GM18507 (cell line): ENCODE measurements at places on chromosomes 5 and 9.

- no peak for DNase-seq
Observed at GRCh38 chr5:16364910-16365309, 100.7 kb downstream of the ZNF622 start.

GRCh38 chr9:18358325-18358724 lies 115.6 kb upstream of the ADAMTSL1 start:
- no peak for DNase-seq

GRCh38 chr9:127644146-127644827 lies 32.2 kb downstream of the STXBP1 start:
- DNase-seq: no peak

DNA sequence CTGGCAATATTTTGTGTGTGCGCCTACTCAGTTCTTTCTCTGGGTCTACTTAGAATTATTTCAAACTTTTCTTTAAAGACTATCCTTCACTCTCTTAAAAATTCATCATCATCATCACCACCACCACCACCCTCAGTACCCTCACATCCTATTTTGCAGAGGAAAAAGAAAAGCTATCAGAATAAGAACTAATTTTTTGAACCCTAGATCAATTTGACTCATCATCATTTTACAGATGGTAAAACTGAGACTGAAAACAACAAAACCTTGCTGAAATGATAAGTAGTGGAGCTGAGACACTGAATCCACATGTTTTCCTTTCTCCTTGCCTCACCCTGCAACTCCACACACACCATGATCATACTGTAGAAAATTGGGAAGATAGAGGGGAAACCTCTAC lies 119.3 kb downstream of the SSBP2 start:
- no peak for DNase-seq

GRCh38 chr9:138021251-138022056 lies 143.9 kb downstream of the CACNA1B start:
- no peak for DNase-seq

DNA sequence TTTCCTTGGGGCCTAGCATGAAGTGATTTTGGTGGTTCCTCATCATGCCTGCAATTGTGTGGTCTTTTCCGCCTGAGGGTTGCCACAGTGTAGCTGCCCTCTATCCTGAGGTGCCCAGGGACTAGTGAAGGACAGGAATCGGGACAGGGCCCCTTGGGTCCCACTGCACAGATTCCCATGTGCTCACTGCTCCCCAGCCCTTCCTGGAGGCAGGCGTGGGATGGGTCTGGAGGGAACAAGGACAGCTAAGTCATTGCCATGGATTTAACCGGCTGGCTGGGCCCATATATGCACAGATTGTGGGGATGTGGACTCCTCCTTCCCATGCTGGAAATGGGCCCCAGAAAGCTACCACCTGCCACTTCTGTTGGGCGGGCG lies 122.3 kb upstream of the PITX1 start:
- no peak for DNase-seq

GRCh38 chr5:66285343-66285922 lies 141.3 kb downstream of the SREK1 start:
- DNase-seq: no peak

- no peak for DNase-seq
Observed at GRCh38 chr5:164449460-164449859, 944.0 kb downstream of the MAT2B start.

GRCh38 chr5:150411245-150411979 lies 1.3 kb downstream of the CD74 start:
- DNase-seq: no peak

DNA sequence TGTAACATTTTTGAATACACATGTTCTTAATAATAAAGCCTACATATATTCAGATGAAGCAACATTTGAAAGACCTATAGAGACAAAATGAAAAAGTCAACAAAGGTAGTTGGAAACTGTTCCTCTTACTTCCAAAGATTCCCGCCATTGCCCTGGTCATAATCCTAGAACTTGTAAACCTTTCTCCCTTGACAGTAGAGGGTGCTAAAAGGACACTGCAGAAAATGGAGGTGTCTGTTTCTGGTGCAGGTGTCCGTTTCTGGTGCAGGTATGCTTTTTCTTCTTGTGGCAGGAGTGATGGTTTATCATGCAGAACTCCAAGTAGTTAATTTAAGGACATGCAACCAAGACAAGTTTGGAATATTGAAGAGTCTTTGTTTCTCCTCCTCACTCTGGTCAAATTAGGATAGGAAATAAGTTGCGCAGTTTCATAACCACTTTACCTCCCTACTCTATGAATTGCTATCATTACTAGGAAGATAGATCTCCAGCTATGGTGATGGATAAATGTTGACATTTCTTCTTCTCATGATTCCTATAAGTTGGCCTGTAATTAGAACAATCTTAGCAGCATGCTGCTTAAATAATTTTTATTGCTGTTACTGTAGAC lies 56.0 kb upstream of the FAM174A start:
- no peak for DNase-seq

DNA sequence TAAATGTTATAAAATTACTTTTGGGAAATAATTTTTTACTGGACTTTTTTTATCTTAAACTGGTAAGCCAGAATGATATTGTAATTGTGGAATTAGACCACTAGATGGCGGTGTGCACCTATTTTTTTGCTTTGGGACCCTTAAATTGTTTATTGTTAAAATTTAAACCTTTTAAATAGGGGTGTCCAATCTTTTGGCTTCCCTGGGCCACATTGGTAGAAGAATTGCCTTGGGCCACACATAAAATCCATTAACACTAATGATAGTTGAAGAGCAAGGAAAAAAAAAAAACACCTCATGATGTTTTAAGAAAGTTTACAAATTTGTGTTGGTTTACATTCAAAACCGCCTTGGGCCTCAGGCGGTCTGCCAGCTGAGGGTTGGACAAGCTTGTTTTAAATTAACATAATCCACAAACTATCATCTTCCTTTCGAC lies 28.4 kb upstream of the GADD45G start:
- no peak for DNase-seq

DNA sequence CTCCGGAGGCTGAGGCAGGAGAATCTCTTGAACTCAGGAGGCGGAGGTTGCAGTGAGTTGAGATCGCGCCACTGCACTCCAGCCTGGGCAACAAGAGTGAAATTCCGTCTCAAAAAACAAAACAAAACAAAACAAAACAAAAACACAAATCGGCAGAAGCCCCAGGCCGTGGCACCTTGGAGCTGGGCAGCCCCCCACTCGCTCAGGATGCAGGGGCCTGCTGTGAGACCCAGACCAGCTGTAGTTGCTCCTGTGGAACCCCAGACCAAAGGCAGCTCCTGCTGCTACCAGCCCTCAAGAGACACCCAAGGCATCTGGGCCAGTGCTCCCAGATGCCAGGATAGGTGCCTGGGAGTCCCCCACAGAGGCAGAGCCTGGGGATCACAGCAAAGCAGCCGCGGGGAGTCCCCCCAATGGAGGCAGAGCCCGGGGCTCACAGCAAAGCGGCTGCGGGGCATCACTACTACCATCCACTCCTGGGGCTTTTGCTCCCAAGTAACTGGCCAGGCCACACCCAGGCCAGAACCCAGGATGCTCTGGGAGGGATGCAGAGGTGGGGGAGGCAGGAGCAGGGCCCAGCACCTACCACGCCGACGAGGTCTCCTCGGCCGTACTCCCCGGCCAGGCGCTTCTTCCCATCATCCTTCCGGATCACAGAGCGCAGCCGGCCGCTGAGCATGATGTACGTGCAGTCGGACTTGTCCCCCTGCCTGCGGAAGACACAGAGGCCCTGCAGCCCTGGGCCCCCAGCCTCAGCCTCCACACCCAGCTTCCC lies 37.7 kb upstream of the NSMF start:
- DNase-seq: no peak

DNA sequence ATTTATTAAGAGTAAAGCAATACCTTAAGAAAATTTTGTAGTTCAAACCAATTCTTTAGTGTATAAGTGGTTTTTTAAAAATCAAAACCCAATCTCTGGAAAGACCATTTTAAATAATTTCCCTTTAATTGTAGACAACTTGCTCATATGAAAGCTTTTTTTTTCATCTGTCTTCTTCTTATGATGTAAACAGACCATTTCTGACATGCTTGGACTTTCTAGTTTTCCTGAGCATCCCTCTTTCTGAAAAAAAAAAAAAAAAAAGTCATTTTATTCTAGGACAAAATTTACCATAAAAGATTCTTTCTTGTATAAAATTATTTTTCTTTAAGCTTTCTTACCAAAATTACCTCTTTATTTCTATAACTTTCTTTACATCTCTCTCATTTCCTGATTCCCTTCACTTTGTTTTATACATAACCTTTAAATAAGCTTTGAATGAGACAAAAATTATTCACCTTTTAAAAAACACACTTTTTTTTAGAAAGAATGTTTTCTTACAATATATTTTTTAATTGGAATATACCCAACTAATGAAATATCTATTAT lies 67.5 kb downstream of the COL15A1 start:
- DNase-seq: no peak

DNA sequence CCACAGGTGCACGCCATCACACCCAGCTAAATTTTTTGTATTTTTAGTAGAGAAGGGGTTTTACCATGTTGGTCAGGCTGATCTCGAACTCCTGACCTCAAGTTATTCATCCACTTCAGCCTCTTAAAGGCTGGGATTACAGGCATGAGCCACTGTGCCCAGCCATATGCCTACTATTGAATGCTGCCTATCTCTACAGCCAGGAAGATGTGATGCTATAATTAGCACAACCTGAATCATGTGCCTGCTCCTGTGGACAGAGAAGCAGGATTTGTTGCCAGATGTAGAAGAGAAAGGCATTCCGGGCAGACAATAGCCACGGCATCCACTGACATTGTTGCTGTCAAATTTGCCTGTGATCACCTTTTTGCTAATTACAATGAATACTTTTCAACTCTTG lies 24.4 kb upstream of the MLLT3 start:
- DNase-seq: no peak

DNA sequence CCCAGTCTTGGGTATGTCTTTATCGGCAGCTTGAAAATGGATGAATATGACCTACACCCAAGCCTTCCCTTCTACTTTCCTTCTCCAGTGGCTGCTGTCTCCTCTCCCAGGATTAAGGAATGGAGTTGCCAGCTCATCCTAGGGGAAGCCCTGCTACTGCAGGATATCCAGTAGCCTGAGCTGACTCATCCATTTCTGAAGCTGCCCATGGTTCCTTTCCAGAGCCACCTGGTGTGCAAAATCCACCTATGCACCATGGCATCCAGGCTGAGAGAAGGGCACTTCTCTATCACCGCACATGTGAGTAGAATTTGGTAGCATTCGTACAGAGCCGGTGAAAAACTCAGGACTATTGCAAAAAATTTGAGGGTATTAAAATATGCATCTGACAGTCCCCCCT lies 290.8 kb downstream of the YTHDC2 start:
- no peak for DNase-seq

DNA sequence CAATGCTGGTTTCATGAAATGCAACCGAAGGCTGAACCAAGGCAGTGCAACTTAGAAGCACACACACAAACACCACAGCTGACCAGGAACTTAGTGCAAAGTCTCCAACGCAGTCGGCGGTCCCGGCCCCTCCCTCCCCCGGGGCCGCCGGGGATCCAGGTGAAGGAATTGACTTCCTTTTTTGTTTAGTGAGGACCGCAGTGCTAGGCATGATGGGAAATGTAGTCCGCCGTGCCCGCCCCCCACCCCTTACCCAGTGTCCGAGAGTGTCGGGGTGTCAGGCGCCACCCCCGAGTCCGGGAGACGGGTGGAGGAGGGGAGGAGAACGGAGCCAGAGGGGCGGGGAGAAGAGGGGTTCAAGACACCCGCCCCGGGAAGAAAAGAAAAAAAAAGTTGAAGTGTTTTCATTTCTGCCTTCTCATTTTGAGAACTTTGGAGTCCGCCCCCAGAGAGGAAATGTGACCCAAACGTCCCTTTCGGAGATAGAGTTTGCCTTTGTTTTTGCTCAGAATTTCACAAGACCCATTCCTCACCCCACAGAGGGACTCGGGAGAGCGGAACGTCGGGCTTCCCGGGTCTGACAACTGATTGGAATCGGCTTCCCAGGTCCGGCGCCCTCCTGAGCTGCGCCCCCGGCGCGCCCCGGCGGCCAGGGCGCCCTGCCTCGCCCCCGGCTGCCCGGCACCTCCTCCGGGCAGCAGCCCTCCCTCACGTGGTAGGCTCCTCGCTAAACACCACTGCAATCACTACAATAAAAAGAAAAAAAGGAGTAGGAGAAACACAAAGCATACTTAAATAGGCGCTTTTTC lies 2.0 kb downstream of the IER5L start:
- no peak for DNase-seq

GRCh38 chr9:105710638-105711037 lies 16.3 kb downstream of the TMEM38B start:
- DNase-seq: no peak

DNA sequence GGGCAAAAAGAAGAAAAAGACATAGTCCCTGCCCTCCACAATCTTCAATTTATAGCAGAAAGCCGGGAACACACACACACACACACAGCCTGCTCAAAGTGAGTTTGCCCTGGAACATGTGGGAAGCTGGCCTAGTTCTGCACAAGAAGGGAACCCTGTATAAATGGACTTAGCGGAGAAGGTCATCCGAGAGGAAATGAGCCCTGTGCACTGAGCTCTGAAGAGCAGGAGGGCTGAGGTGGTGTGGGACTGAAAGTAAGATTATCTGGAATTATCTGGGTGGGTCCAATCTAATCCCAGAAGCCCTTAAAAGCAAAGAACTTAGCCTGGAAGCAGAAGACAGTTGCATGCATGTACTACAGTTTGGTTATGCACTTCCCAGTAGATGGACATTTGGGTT lies 90.0 kb upstream of the CTSV start:
- no peak for DNase-seq

DNA sequence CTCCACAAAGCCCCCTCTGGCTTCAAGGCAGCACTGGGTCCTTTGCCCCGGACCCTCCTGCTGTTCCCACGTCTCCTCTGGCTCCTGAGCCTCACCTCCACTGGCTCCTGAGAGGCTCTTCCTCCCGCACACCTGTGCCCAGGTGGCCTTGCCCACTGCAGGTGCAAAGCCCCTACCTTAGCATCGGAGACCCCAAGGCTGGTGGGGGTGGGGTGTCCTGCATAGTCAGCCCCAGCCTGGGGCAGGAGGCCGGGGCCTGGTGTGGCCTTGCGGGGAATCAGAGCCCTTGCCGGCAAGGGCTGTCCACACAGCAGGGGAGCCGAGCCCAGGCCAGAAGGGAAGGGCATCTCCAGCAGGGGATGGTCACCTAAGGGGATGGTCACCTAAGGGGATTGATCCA lies 41.3 kb upstream of the CEP72 start:
- no peak for DNase-seq

DNA sequence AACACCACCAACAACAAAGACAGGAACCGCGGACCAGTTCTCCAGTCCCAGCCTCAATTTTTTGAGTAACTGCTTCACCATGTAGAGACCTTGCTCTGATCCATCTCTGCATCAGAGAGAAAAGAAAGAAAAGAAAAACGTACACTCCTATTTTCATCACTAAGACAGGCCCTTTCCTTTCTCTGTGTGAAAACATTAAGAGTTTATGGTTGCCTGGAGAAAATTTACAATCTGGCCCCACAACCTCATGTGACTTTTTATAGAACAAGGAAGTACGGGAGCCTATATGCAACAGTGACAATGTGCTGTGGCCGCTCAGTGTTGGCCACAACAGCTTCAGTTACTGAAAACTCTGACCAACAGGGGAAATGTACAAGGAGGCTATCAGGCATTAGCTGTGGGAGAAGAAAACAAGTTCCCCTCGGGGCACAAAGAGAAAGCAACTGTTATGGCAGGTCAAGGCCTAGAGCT lies 272.9 kb upstream of the PTGER4 start:
- no peak for DNase-seq

- DNase-seq: no peak
Observed at GRCh38 chr9:116237456-116237855, 83.9 kb downstream of the PAPPA start.
